ENCODE measurements at places on chromosomes 3 and 15.

DNA sequence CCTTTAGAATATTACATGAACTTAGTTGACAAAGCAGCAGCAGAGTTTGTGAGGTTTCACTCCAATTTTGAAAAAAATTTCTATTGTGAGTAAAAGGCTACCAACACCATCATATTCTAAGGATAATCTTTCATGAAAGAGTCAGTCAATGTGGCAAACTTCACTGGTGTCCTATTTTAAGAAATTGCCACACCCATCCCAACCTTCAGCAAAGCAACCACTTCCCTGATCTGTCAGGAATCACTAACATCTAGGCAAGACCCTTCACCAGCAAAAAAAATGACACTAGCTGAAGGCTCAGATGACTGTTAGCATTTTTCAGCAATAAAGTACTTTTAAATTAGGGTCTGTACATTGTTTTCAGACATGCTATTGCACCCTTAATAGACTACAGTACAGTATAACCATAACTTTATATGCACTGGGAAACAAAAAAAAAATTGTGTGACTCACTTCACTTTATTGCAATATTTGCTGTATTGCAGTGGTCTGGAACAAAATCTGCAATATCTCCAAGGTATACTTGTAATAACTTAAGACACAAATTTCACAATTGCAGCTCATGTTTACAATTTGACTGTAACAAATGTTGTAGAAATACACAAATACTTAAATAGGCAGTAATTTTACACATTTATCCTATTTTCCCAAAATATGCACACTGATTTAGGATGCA, 38.9 kb upstream of the ALCAM start:
- H3K27me3 ChIP-seq, result no peaks in the 10 kb centered on the region
- no peaks in the 10 kb centered on the region for H3K36me3 ChIP-seq
- H3K4me3 ChIP-seq, result no peak overlapping the region
- no peak overlapping the region for H3K27ac ChIP-seq

GRCh38 chr3:39531066-39531465, 63.6 kb downstream of the MOBP start:
- no peaks in the 10 kb centered on the region for H3K36me3 ChIP-seq
- DNase-seq, result no peak
- H3K27ac ChIP-seq, result no peak overlapping the region
- H3K4me1 ChIP-seq, result no peaks in the 10 kb centered on the region
- H3K27me3 ChIP-seq, result no peaks in the 10 kb centered on the region

GRCh38 chr3:43641306-43642114, 19.7 kb upstream of the ANO10 start:
- DNase-seq, result no peak
- peaks cover 3% of the 10 kb centered on the region for H3K4me1 ChIP-seq
- no peaks in the 10 kb centered on the region for H3K27me3 ChIP-seq
- H3K36me3 ChIP-seq, result no peaks in the 10 kb centered on the region
- H3K27ac ChIP-seq, result no peak overlapping the region
- no peak overlapping the region for H3K4me3 ChIP-seq

DNA sequence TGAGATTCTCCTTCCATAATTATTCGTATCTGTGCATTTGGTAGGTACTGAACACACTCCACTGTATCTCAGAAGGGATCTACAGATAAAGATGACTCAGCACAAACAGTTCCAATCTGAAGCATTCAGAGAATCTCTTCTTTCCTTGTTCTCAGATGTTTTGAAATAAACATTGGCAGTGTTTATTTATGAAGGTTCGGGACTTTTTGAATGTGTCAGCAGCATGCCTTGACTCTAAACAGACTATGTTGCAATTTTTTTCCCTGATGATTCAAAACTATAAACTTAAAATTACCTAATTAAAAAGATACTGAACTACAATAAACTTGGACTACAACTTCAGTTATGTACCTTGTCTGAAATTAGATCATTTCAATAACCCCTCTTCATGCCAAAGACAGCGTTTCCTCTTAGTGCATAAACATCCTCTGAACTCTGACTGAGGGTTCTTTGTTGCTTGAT, 612.9 kb upstream of the TBL1XR1 start:
- H3K4me1 ChIP-seq, result no peaks in the 10 kb centered on the region
- no peak for DNase-seq
- H3K36me3 ChIP-seq, result no peaks in the 10 kb centered on the region
- H3K4me3 ChIP-seq, result no peak overlapping the region
- no peaks in the 10 kb centered on the region for H3K27me3 ChIP-seq

DNA sequence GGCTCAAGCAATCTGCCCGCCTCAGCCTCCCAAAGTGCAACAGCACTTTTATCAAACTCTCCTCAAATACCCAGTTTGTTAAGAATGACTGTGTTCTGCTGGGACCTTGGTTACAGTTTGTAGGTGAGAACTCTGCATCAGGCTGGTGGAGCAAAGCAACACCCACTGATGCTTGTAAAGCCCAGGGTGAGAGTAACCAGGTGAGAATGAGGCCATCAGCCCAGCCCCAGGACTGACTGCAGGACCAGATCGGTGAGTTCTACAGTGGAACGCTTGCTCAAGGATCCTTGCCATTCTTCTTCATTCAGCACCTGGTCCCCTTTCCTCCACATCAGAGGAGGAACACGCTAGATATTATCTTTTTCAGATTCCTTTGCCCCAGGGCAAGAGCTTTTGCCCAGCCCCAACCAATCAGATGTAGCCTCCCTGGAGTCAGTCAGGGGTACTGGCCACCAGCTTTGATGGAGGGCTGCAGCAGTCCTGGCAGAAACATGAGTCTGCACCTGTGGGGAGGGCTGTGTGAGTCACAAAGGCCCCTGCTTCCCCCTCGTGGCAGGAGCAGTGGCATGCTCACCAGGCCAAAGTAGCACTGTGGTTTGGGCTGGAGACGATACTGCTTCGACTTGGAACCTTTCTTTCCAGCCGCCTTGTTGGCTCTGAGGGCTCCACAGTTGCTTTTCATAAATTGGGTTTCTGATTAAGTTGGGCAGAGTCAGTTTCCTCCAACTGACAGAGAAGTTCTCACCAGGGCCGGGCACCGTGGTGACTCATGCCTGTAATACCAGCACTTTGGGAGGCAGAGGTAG, 3.5 kb upstream of the SHISA5 start:
- peaks cover 21% of the 10 kb centered on the region for H3K4me1 ChIP-seq
- no peaks in the 10 kb centered on the region for H3K36me3 ChIP-seq

GRCh38 chr3:140501770-140502364, 176.0 kb upstream of the TRIM42 start:
- no peaks in the 10 kb centered on the region for H3K27me3 ChIP-seq
- no peaks in the 10 kb centered on the region for H3K36me3 ChIP-seq
- DNase-seq, result no peak
- H3K4me1 ChIP-seq, result peaks cover 4% of the 10 kb centered on the region
- H3K4me3 ChIP-seq, result no peak overlapping the region

GRCh38 chr15:39846108-39846507, 63.5 kb upstream of the FSIP1 start:
- no peak overlapping the region for H3K4me3 ChIP-seq
- H3K27ac ChIP-seq, result no peak overlapping the region
- peaks cover 3% of the 10 kb centered on the region for H3K4me1 ChIP-seq
- DNase-seq, result no peak

GRCh38 chr3:189907803-189908202, 212.9 kb downstream of the P3H2 start:
- H3K36me3 ChIP-seq, result no peaks in the 10 kb centered on the region
- no peak overlapping the region for H3K27ac ChIP-seq
- H3K27me3 ChIP-seq, result no peaks in the 10 kb centered on the region

GRCh38 chr3:145936971-145937370, 224.0 kb downstream of the PLOD2 start:
- no peak overlapping the region for H3K4me3 ChIP-seq
- no peaks in the 10 kb centered on the region for H3K27me3 ChIP-seq
- no peak overlapping the region for H3K27ac ChIP-seq
- no peaks in the 10 kb centered on the region for H3K36me3 ChIP-seq
- no peaks in the 10 kb centered on the region for H3K4me1 ChIP-seq
- DNase-seq, result no peak

DNA sequence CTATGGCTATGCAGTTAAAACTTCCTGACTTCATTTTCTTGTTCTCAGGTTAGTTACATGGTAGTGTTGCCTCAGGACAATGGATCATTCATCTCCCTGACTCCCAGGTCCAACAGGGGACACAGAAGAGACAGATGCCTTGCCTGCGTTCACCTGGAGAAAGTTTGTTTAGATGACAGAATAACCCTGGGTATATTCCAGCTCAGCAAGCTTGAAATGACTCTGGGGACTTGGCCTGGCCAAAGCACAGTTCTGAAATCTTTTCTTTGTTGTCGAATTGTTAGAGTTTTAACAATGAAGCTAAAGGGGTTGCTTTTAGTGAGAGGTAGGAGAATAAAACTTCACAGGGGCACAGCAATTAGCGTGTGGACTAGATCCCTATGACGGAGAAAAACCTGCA, 206.1 kb downstream of the PDZRN3 start:
- no peak for DNase-seq
- peaks cover 7% of the 10 kb centered on the region for H3K4me1 ChIP-seq
- no peak overlapping the region for H3K27ac ChIP-seq

GRCh38 chr3:73028803-73029202, 32.2 kb downstream of the PPP4R2 start:
- H3K27ac ChIP-seq, result no peak overlapping the region
- no peak for DNase-seq
- H3K36me3 ChIP-seq, result peaks cover 32% of the 10 kb centered on the region
- peaks cover 3% of the 10 kb centered on the region for H3K4me1 ChIP-seq

DNA sequence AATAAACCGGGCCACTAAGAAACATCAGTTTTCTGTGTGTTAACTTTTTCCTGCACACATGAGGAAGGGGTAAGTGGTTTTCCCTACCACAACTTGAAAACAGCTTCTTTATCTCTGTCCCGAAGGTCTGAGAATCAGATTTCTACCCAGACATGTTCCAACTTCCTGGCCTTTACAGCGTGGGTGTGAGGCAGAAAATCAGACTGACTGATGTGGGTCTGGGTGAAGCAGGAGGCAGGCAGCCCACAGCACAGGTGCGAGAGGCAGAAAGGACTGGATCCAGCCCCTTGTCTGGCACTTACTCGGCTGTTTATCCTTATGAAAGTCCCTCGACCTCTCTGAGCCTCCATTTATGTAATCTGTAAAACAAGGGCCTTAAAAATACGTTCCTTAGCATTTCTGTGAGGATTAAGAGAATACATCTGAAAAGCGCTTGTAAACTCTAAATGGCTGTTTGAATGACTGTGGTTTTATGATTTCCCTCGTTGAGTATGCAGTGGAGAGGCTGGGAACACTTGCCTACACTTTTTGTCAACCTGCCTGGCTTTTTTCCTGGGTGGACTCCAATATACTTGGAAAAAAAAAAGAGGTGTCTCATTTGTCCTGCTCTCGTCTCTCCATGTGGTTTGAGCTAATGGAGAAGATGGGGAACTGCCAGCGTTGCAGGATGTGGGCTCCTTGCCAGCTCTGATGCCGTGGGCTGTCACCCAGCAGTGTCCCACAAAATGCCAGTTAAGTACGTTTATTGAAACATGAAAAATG, 3.1 kb downstream of the AGBL1 start:
- no peak overlapping the region for H3K27ac ChIP-seq
- H3K36me3 ChIP-seq, result no peaks in the 10 kb centered on the region
- peaks cover 7% of the 10 kb centered on the region for H3K27me3 ChIP-seq
- DNase-seq, result no peak
- peaks cover 9% of the 10 kb centered on the region for H3K4me1 ChIP-seq

DNA sequence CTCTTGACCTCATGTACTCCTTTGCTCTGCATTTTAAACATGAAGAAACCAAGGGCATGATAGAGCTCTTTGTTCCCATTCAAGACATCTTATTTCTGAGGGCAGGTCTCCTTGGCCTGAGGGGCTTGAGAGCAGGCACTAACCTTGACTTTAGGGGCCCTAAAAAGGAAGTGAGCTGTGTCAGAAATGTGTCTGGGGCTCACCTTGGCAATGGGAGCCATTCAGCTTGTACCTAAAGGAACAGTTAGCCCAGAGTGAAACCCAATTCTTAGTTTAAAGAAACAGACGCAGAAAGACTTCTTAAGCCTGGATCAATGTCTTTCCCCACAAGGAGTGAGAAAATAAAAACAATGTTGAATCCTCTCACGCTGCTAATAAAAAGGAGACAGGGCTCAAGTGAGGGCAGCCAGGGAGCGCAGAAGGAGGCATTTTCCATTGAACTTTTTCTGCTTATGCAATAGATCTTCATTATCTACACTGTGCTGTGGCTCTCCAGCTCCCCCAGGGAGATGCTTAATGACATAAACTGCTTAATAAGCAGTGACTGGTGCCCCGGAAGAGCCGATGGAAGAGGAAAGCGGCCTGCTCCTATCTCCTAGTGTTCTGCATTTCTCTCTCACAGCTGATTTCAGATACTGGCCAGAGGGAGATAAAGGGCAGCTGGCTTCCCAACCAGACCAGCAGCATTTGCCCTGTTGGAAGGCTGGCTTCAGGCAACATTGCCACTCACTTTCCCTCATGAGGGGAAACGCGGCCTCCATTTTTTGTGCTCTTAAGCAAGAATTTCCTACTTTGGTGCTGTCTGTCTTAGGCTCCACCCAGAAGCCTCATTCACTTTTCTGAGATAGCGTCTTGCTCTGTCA, 152.0 kb downstream of the OPA1 start:
- no peaks in the 10 kb centered on the region for H3K27me3 ChIP-seq
- no peak overlapping the region for H3K27ac ChIP-seq
- H3K4me3 ChIP-seq, result no peak overlapping the region
- H3K4me1 ChIP-seq, result peaks cover 10% of the 10 kb centered on the region
- H3K36me3 ChIP-seq, result no peaks in the 10 kb centered on the region

DNA sequence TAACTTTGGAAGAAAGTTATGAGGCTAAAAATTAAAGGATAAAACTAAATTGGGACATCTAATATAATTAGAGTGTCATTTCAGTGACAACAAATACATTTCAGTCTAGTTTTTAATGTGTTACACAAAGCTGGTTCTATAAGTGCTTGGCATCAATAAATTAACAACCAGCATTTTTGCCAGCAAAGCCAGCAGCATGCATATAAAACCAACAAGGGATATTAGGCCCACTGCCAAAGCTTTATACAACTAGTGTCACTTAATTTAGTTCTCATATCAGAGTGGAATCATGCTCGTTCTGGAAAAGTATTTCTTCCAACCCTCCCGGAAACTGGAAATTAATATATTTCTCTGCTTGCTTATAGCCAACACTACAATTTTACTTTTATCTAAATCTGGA, 88.8 kb downstream of the THBS1 start:
- DNase-seq, result no peak
- H3K27me3 ChIP-seq, result no peaks in the 10 kb centered on the region

GRCh38 chr15:33768670-33769190, 199.6 kb upstream of the CHRM5 start:
- no peaks in the 10 kb centered on the region for H3K4me1 ChIP-seq
- no peak for DNase-seq
- no peak overlapping the region for H3K4me3 ChIP-seq
- H3K27ac ChIP-seq, result no peak overlapping the region
- no peaks in the 10 kb centered on the region for H3K36me3 ChIP-seq
- H3K27me3 ChIP-seq, result no peaks in the 10 kb centered on the region

- no peak for DNase-seq
- no peaks in the 10 kb centered on the region for H3K27me3 ChIP-seq
- H3K27ac ChIP-seq, result no peak overlapping the region
- no peaks in the 10 kb centered on the region for H3K36me3 ChIP-seq
- no peak overlapping the region for H3K4me3 ChIP-seq
These were observed 78.9 kb downstream of the FAM81A start for GRCh38 chr15:59516655-59517461.
